ENCODE measurements at places on chromosomes 3 and 15. TPM values are rescaled to one million over a fixed set of nuclear protein-coding genes. Genes with fewer than 3 reads are reported as not detected.
A peak's percentile ranks its signal among the peaks of the same experiment; 100 is the strongest.

AGBL1 gene
- total RNA-seq = not detected

MOBP gene
- 0.11 TPM for total RNA-seq

AMOTL2 gene
- total RNA-seq = 52.0 TPM

NDN gene
- total RNA-seq = 34.3 TPM

LOXL1 gene
- 29.4 TPM for total RNA-seq

TPRG1 gene
- total RNA-seq = 1.9 TPM

SERINC4 gene
- 0.48 TPM for total RNA-seq

DNA sequence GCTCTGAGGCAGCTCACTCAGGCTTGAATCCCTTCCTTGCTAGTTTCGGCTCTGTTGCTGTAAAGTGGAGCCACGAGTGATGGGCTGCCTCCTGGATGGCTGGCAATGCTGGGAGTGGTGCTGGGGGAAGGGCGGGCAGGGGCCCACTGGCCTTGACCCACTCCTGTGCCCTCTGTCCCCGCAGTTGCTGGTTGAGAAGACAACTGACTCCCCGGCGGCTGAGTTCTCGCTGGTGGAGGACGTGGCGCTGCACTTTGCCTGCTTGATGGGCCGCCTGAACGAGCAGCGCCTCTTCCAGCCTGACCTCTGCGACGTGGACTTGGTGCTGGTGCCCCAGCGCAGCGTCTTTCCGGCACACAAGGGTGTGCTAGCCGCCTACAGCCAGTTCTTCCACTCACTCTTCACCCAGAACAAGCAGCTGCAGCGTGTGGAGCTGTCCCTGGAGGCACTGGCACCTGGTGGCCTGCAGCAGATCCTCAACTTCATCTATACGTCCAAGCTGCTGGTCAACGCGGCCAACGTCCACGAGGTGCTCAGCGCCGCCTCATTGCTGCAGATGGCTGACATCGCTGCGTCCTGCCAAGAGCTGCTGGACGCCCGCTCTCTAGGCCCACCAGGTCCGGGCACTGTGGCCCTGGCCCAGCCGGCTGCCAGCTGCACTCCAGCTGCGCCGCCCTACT, 4.7 kb downstream of the ZBTB47 start:
- no peaks in the 10 kb centered on the region for H3K27me3 ChIP-seq
- H3K4me3 ChIP-seq = no peak overlapping the region
- H3K36me3 ChIP-seq = peaks cover 12% of the 10 kb centered on the region
- peaks cover 70% of the 10 kb centered on the region for H3K4me1 ChIP-seq

DNA sequence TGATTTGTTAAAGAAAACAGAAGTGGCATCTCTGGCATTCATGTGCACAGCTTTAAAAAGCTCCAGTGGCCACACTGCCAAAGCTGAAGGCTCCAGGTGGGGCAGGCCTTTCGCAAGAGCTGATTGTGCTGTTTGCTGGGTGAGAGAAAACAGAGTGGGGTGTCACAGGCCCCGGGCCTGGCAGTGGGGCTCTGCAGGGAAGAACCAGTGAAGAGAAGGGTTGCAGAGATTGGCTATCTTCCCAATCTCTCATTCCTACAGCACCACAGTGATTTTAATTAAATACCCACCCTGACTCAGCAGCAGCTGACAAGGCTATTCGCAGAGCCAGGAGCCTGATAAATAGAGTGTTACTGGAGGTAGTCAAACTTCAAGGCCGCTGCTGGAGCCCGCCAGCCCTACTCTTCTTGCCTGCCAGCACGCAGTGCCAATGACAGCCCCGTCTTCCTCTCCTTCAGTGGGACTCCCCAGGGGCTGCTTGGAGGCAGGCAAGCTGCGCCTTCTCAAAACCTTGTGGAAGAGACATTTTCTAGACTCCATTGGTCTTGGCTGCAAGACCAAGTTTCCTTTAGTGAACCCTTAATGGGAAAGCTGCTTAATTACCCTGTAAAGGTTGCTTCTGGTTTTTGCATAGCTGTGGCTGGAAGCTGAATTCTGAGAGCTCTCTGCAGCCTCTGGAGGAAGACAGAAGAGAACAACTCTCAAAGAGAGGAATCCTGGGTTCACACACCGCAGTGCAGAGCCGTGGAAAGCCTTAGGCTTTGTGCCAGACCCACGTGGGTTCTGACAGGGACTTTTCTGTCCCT, 225.8 kb upstream of the SLCO3A1 start:
- H3K27me3 ChIP-seq = no peaks in the 10 kb centered on the region
- peaks cover 17% of the 10 kb centered on the region for H3K4me1 ChIP-seq
- DNase-seq = peak; percentile 63
- H3K36me3 ChIP-seq = no peaks in the 10 kb centered on the region

DNA sequence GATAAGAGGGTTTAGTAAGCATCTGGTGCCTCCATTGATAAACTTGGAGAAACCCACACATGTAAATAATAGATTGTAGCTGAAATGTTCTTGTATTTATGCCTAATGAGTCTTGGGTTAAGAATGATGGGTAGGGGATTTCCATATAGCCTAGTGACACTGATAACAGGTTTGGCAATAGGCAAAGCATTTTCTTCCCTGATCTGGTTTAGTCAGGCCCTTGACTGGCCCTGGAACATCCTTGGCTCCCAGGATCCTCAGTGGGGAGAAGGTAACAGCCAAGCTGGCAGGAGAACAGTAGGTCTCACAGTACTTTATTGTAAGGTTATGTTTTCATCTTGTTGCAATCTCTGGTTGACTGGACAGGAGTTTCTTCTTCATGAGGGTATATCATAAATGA, 228.4 kb downstream of the DIPK2A start:
- no peak overlapping the region for H3K27ac ChIP-seq
- no peaks in the 10 kb centered on the region for H3K4me1 ChIP-seq
- no peak for DNase-seq
- no peak overlapping the region for H3K4me3 ChIP-seq

GRCh38 chr15:77481670-77482069, 61.0 kb downstream of the HMG20A start:
- peaks cover 5% of the 10 kb centered on the region for H3K4me1 ChIP-seq
- peaks cover 22% of the 10 kb centered on the region for H3K36me3 ChIP-seq
- no peak overlapping the region for H3K4me3 ChIP-seq

DNA sequence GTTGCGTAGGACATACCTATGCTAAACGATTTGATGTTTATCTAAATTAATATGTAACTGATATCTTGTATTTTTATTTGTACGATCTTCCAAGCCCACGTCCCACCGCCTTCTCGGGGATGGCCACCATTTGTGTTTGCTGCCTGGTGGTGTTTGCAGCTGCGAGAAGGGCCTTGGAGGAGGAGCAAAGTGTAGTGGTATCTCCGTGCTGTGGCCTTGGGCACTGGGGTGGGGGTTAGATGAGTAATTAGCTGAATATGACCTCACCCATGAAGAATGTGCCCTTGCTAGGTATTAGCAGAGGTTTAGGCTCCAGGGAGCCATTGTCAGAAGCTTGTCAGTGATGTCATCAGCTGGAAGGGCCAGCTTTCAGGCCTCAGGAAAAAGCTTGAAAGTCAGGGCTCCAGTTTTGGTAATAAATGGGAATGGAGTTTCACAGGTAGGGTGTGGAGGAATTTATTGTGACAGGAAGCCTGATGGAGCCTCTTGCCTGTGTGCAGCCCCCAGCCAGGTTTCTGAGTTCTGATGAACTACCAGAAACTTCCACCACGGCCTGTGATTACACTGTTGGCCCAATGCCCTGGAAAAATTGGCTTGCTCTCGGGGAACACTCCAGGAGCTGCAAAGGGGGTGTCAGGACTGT, 41.0 kb downstream of the FLNB start:
- no peaks in the 10 kb centered on the region for H3K36me3 ChIP-seq
- H3K4me1 ChIP-seq = peaks cover 65% of the 10 kb centered on the region

- no peaks in the 10 kb centered on the region for H3K27me3 ChIP-seq
- H3K4me1 ChIP-seq = peaks cover 15% of the 10 kb centered on the region
- H3K27ac ChIP-seq = no peak overlapping the region
- DNase-seq = no peak
- H3K4me3 ChIP-seq = peak overlapping the region; percentile 97
- no peaks in the 10 kb centered on the region for H3K36me3 ChIP-seq
Observed at GRCh38 chr15:75456710-75457109, 5.2 kb upstream of the SIN3A start.

DNA sequence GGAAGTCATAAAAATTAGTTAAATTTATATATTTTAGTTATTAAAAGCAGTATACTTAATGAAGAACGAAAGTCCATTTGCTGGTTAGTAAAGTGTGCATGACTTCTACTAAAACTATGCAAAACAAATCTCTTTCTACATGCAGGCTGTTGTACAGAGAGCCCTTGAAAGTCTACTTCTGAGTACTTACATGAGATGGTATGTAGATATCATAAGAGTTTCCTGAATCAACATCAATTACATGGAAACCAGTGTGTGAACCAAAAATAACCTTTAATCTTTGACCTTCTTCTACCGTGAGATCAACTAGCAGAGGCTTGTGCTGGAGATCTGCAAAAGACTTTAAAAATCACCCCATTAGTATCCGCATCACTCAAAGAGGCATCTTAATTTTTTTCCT, 42.1 kb upstream of the SLC2A2 start:
- no peaks in the 10 kb centered on the region for H3K4me1 ChIP-seq
- no peaks in the 10 kb centered on the region for H3K27me3 ChIP-seq
- no peaks in the 10 kb centered on the region for H3K36me3 ChIP-seq

DNA sequence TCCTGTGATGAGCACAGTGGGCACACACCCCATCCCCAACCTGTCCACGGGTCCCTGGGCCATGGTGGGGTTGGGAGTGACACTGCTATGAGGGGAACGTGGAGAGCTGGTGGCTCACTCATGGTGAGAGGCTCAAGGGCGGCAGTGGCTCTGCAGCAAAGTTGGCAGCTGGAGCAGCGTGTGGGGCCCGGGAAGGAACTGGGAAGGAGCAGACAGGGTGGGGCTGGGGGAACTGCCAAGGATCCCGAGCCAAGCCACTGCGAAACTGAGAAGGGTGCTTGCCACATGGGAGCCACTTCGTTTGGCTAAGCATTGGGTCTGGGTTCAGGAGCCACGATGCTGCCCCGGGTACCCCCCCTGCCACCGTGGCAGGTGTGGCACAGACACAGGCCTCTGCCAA, 80.1 kb downstream of the SNRK start:
- peak; percentile 52 for DNase-seq
- no peaks in the 10 kb centered on the region for H3K27me3 ChIP-seq
- H3K4me1 ChIP-seq = peaks cover 28% of the 10 kb centered on the region
- H3K4me3 ChIP-seq = no peak overlapping the region

- H3K27me3 ChIP-seq = no peaks in the 10 kb centered on the region
- peaks cover 8% of the 10 kb centered on the region for H3K36me3 ChIP-seq
- peaks cover 61% of the 10 kb centered on the region for H3K4me1 ChIP-seq
Observed at GRCh38 chr15:60363903-60364611, 33.7 kb downstream of the ANXA2 start.

DNA sequence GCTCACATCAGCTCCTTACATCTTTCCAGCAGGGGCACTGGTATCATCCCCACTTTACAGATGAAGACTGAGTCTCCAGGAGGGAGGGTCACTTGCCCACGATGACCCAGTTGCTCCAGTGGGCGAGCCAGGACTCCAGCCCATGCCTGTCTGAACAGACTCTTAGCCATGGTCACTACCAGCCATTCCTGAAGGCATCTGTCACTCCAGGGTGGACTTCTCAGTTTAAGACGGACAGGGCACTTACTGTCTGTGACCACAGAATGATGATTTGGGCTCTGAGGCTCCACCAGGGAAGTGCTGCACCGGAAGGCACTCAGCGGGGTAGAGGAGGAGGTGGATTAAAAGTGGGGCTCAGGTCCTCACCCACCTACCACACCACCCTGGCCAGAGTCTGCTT, 104.0 kb upstream of the SLC6A6 start:
- peak overlapping the region; percentile 28 for H3K27ac ChIP-seq
- H3K36me3 ChIP-seq = no peaks in the 10 kb centered on the region
- no peaks in the 10 kb centered on the region for H3K27me3 ChIP-seq
- no peak overlapping the region for H3K4me3 ChIP-seq

- peaks cover 22% of the 10 kb centered on the region for H3K4me1 ChIP-seq
- DNase-seq = no peak
- no peaks in the 10 kb centered on the region for H3K27me3 ChIP-seq
- H3K4me3 ChIP-seq = no peak overlapping the region
- H3K36me3 ChIP-seq = no peaks in the 10 kb centered on the region
Observed at GRCh38 chr15:79172801-79173460, 82.4 kb upstream of the RASGRF1 start.

DNA sequence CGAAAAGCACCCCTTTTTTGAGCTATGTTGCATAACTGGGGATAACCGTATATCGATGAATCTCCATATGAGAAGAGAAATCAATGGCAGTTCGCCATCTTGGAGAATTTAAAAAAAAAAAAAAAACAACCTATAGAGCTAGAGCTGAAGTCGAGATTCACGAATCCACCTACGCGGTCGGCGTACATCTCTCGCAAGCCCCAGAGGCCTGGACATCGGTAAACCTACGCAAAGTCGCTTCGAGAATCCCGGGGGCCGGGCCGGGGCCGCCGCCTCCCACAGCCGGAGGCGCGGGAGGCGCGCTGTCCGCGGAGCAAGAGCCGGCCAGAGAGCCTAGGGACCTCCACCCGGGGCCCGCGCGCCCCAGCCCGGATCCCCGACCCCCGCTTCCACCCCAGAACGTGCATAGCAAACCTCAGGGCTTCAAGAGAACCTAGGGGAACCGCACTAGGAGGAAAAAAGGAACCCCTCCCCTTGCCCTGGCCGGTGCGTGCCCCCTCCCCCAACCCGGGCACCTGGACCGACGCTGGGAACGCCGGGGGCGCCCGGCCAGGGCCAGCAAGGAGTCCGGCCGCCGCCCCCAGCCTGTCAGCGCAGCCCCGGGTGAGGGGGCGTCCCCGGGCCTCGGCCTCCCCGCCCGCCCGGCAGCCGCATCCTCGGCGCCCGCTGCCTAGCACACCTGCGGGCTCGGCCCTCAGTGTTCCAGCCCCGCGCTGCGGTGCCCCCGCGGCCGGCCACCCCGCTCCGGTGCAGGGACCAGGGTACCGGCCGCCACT, 567 bp downstream of the PFN2 start:
- no peaks in the 10 kb centered on the region for H3K36me3 ChIP-seq
- peak overlapping the region; percentile 79 for H3K4me3 ChIP-seq
- peaks cover 19% of the 10 kb centered on the region for H3K4me1 ChIP-seq
- peak overlapping the region; percentile 64 for H3K27ac ChIP-seq
- peak; percentile 81 for DNase-seq
- H3K27me3 ChIP-seq = no peaks in the 10 kb centered on the region

- no peaks in the 10 kb centered on the region for H3K36me3 ChIP-seq
- no peak for DNase-seq
- no peak overlapping the region for H3K4me3 ChIP-seq
Observed at GRCh38 chr3:65641045-65641444, 397.7 kb downstream of the MAGI1 start.

- H3K4me1 ChIP-seq = no peaks in the 10 kb centered on the region
- no peaks in the 10 kb centered on the region for H3K27me3 ChIP-seq
- no peak overlapping the region for H3K27ac ChIP-seq
- H3K4me3 ChIP-seq = no peak overlapping the region
- H3K36me3 ChIP-seq = no peaks in the 10 kb centered on the region
Observed at GRCh38 chr3:109642025-109642424, 304.7 kb upstream of the DPPA4 start.

DNA sequence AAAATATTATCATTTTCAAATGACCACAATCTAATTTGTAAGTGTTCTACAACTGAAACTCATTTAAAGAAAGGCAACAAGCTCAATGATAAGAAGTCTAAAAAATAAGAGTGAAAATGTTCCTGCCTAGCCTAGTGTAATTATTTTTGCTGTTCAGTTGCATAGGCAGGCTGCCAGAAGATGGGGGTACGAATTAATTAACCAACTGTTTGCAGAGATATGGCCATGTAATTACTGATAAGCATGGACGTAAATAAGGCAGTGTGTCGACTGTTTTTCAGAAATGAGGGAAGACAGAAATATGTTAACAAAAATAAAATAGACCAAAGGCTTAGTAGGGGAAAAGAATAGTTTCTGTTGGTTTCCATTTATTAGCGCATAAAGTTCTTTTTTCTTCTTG, 24.7 kb upstream of the SCAANT1 start:
- no peaks in the 10 kb centered on the region for H3K27me3 ChIP-seq
- H3K4me3 ChIP-seq = no peak overlapping the region
- H3K4me1 ChIP-seq = peaks cover 78% of the 10 kb centered on the region

GRCh38 chr3:100545371-100545770, 53.0 kb downstream of the TMEM45A start:
- H3K36me3 ChIP-seq = no peaks in the 10 kb centered on the region
- H3K4me1 ChIP-seq = no peaks in the 10 kb centered on the region
- H3K27ac ChIP-seq = no peak overlapping the region
- no peak for DNase-seq
- H3K4me3 ChIP-seq = no peak overlapping the region
